ENCODE measurements at places on chromosomes 5 and 9. TPM values are rescaled to one million over a fixed set of nuclear protein-coding genes. Genes with fewer than 3 reads are reported as not detected.

The DELE1 gene
- 38.6 TPM for total RNA-seq

- DNase-seq = no peak
These were observed 192.9 kb upstream of the HMHB1 start for GRCh38 chr5:143619040-143619439.

DNA sequence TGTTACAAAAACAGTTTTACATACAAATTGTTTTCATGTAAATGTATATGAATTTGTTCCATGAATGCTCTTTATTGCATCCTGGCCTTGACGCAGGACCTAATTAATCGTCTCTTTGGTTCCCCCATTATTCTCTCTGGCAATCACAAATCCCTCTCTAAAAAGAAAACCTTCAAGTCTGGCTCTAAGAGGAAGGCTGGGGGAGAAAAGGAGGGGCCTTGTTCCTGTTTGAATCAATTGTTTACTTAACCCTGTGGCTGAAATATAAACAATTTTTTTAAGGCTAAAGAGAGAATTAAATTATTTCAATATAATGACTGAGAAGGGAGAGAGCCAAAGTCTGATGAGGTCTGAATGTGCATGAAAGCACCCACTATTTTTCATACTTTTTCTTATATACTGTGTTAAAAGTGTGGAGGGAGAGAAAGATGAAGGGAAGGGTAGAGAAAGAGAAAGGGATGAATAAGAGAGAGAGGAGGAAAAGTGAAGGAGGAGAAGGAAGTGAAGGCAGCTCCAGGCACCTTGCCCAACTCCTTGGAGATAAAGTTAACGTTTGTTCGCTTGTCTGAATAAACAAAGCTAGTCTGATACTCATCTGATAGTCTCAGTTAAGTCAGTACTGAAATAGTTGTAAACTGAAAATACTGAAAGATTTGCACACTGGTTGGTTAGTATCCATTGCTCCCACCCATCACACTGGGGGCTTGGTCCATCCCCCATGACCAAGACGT, 116.4 kb upstream of the SPDL1 start:
- peak; percentile 20 for DNase-seq

The KCNT1 gene
- not detected for total RNA-seq

- DNase-seq = no peak
These were observed 346.9 kb downstream of the KDM4C start for GRCh38 chr9:7104625-7105024.

- no peak for DNase-seq
These were observed 127.1 kb downstream of the DIRAS2 start for GRCh38 chr9:90515510-90515909.

DNA sequence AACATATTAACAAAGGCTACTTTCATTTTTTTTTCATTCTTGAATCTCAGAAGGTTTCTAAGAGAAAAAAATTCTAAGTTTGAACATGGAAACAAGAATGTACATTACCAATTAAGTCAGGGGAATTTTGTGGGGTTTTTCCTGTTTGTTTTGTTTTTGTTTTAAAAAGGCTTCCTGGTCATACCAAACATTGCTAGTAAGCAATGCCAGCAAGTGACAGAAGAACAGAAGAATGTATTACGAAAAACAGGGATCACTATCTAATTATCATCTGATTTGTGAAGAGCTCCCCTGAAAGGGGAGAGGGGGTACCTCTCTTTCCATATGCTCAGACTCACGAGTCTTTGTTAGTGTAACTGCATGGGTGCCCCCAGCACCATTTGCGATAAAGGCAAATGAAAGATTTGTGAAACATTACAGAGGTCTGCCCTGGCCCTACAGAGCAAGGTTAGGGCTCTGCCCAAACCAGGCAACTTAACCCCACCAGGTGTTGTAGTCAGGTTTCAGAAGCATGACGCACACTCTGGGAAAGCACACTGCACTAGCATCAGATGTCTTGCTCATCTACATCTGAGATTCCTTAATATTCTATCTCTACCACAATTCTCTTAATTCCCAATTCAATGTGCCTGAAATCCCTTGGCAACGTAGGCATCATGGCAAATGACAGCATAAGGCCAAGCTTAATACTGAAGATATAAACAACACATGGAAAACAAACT, 268.2 kb downstream of the MLLT3 start:
- DNase-seq = peak; percentile 21

GRCh38 chr5:133469846-133470245, 142.5 kb downstream of the FSTL4 start:
- DNase-seq = no peak

DNA sequence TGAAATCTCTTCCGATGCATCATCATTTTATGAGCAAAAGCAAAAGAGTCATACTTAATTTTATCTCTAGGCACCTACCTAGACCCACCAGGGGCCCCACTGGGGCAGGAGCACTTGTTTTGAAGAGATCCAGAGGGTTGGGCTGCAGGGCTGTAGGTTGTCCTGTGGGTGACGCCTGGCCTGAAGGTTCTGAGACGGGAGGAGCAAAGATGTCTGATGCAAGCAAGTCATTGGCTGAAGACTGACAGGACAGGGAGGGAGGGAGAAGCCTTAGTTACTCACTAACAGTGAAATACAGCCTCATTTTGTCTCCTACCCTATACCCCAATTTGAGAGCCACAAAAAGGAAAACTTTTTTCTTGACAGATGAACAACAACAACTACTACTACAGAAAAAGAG, 17.1 kb upstream of the C9 start:
- DNase-seq = no peak

- peak; percentile 51 for DNase-seq
These were observed 398 bp downstream of the RAPGEF6 start for GRCh38 chr5:131634666-131634995.

- no peak for DNase-seq
These were observed 853.3 kb downstream of the TLE1 start for GRCh38 chr9:80836013-80836412.

The CARTPT gene
- total RNA-seq = not detected

The WDR38 gene
- not detected for total RNA-seq

DNA sequence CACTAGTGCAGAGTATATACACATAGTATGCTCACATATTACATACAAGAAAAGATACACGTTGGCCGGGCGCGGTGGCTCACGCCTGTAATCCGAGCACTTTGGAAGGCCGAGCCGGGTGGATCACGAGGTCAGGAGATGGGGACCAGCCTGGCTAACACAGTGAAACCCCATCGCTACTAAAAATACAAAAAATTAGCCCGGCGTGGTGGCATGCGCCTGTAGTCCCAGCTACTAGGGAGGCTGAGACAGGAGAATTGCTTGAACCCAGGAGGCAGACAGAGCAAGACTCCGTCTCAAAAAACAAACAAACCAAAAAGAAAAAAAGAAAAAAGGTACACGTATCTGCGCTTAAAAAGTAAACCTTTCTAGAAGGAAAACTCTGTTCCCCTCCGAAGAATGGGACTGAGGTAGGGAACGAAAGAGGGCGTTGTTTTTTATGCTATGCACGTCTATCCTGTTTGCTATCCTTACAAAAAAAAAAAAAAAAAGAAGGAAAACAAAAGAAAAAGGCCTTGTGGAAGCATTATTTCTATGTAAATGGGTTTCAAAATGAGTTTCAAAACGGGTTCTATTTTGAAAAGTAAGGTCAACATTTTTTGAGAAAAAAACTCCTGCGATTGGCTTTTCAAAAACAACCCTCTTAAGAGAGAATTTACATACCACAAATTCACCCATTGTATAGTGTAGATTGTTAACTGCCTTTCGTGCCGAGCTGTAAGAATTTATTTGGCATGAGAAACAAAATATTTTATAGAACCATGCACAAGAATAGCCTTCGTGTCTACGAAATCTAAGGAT, 1.2 kb downstream of the AK3 start:
- DNase-seq = peak; percentile 32

DNA sequence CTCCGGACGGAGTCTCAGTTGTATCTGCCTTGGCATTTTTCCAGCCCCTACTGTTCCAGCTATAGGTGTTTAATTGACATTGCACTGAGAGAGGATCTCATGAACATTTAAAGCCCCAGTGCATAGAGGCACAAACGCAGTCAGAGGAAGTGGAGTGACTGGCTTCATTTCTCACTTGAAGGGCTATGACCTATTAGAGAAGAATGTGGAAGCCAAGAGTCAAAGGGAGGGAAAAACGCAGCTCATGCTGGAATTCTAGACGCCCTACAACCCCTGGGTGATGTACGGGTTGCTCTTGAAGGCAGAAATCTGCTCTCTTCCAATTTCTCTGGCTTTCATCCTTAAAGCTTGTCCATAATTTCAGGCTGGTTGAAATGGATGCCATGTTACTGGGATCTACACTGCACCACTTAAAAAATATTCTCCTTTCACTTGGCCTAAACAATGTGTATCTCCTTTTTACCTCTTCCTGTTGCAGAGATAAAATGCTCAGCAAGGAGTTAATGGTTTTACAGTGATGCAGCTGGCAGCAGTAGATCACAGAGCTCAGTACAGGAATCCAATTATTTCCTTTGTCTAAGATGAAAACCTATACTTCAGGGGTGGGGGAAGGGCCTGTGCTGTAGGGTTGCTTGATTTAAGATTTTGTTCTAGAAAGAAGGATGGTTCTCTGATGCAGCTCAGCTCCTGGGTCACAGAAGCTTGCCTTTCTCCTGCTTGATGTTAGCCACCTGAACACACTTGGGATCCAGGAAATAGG, 61.8 kb upstream of the MAMDC2 start:
- peak; percentile 74 for DNase-seq

DNA sequence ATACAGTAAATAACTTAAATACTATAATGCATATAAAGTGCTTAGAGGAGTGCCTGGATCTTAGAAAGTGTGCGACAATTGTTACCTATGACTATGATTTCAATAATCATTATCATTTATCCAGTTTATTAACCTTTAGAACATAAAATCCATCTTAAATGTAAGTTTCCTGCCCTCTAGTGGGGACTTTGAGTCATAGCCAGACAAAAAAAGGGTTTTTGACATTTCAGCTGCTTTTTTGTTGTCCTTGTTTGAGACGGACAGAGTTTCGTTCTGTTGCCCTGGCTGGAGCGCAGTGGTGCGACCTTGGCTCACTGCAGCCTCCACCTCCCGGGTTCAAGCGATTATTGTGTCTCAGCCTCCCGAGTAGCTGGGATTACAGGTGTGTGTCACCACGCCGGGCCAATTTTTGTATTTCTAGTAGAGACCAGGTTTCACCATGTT, 9.7 kb upstream of the C9orf152 start:
- peak; percentile 43 for DNase-seq

- DNase-seq = no peak
These were observed 6.6 kb downstream of the DPP7 start for GRCh38 chr9:137107982-137108381.

Data from fibroblast of lung (primary cell).